KBM-7 (cell line): ENCODE measurements at places on chromosomes 6 and 20.

DNA sequence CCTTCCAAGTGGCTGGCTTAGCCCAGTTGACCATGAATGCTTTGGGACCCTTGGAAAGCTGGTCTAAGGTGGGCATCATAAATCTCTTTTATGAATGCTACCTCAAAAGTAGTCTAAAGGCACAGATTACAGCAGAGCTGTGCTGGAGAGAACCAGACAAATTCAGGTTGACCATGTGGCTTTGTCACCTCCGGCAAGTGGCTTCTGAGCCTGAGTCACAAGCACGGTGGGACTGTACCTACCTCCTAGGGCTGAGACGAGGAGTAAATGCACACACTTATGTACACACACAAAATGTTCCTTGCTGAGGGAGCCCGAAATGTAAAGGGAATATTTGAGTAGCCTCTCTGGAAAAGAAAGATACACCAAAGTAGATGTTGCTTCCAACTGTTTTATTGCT, 155.9 kb downstream of the NFATC2 start:
- DNase-seq, result no peak

DNA sequence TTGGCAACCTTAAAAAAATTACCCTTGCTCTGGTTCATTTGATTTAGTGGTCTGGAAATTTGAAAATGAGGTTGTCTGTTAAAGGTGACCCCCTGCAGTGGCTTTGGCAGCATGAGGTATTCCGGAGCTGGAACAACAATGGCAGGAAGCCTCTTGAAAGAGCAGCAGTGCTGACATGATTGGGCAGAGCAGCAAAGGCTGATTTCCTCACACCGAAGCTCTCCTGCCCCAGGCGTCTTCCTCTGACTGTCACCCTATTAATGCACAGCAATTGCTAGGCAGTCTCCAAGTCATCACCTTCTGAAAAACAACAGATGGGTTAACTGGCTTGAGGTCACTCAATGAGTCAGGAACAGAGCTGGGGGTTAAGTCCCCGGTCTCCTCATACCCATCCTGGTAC, 241.8 kb upstream of the MMS22L start:
- no peak for DNase-seq

DNA sequence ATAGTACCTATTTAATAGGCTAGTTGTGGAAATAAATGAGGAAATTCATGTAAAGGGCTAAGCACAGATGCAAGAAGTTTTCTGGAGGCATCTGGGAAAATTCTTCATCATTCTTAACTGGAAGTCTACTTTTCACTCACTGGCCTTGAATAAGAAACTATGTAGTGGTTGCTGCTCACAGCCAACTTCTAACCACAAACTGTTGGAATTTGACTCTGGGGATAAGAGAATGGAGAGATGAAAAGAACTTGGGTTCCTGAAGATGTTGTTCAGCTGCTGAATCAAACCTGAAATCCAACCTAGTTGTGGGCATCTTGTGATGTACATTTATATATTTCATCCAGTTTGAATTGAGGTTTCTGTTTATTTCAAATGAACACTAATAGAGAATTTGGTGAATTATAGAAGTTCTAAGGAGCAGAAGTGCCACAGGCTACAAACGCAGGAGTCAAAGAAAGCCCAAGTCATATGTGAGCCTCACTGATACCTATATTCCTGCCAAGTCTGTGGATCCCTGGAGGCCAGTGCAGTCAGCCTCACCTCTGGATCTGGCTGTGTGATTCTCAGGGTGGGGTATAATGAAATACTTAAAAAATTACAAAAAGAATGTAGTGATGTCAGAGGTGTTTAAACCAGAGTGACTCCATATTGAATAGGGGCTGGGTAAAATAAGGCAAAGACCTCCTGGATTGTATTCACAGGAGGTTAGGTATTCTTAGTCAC, 18.7 kb upstream of the MEI4 start:
- no peak for DNase-seq

- peak; percentile 62 for DNase-seq
These were observed 4.2 kb upstream of the BMP6 start for GRCh38 chr6:7721649-7722048.

DNA sequence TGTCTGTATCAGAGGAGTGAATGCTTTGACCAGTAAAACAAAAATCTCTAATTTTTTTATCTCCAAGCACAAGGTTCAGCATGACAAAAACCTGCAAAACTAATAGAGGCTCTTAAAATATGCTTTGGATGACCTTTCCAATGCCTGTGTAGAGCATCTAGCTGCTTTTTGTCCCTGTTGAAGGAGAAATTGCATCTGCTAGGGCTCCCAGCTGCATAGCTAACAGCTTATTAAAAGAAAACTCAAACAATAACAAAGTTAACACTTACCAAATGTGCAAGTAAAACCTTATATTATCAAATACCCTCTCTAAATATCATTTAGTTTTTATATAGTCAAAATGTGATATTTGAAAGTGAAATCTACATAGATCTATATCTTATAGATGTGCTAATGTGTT, 378.6 kb downstream of the CD109 start:
- no peak for DNase-seq

DNA sequence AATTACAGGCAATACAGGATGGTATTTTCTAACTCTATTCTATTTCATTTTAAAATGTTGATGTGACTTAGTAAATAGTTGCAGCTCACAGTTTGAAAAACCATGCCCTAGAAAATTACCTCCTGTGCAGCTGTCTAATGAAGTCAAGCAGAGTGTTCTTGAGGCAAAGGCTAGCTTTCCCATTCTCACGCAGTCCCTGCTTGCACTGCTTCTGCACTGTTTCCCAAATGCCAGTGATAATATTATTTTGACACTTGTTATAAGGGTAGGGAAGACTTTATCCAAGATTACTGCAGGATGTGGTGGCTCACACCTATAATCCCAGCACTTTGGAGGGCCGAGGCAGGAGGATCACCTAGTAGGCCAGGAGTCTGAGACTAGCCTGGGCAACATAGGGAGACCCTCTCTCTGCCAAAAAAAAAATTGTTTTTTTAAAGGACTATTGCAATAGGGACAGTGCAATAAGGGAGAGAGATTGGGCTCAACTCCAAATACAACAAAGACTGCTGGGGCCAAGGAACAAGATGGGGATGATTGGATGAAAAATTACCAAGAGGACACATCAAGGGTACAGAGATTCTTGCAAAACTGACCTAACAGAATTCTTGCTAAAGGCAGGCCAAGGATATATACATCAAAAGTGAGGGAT, 196.1 kb downstream of the LY86 start:
- no peak for DNase-seq

- no peak for DNase-seq
These were observed 80.9 kb downstream of the DLL1 start for GRCh38 chr6:170210026-170210390.

DNA sequence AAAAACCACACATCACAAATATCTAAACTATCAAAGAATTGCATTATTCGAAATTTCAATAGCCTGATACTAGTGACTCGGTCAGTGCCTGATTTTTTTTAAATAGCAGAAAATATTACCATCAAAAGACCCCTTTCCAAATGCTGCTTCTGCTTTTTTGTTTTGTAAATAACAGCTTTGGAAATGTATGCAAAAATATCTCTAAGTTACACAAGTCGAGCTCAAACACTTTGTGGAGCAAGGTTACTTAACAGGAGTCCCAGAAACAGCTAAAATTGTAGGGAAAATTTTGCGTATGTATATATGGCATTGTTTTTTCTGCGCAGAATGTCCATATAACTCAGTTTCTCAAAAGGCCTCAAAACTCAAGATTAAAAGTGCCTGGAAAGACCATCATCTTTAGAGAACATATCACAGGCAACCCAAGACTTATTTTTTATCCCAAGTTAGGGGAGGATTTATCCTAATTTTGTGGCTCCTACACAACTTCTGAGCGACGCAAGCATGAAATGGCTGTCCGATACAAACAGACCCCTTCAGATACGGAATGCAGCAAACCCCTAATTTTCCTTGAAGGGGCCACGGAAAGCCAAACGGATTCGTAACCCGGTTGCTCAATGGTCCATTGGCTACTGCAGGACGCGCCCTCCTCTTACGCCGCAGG, 1.3 kb downstream of the CEP85L start:
- no peak for DNase-seq

DNA sequence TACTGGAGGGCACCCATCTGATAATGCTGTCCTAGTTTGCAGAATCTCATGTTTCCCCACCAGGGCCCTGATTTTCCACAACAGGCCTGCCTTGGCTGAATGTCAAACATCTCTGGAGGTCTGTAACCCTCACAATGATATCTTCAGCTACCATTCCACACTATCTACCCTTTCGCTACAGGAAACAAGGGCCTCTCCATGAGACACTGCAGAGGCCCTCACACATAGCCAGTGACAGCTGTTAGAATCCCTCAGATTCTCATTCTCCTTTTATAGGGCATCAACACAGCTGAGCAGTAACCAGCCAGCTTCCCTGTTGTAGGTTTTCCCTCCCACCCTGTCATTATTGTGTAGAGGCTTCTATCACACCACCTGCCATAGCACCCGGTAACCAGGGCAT, 29.6 kb upstream of the MICB start:
- DNase-seq, result no peak

DNA sequence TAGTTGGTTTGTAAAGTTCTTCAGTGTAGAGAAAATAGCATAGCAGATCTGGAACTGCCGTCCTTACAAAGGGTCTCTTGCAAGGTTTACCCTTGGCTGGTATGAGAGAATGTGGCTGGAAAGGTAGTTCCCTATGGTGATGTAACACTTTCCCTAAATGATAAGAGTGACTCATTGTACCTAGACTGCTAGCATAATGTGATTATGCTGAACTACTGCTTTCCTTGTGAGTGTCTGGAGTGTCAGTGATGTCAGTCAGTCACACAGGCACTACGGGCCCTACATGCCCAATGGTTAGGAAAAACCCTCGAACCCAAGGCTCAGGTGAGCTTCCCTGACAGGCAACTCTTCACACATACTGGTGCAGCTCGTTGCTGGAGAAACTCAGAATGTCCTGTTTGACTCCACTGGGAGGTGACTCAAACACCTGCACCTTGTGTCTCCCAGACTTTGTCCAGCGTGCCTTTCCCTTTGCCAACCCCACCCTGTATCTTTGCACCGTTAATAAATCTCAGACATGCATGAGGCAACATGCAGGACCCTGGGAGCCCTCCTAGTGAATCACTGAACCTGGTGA, 28.4 kb upstream of the LY86 start:
- no peak for DNase-seq
